ENCODE measurements at places on chromosomes 12 and 14. TPM values are rescaled to one million over a fixed set of nuclear protein-coding genes. Genes with fewer than 3 reads are reported as not detected.

BICD1 gene
- 12.8 TPM for total RNA-seq

CCDC196 gene
- not detected for total RNA-seq

OAS3 gene
- total RNA-seq, result 6.5 TPM

CLEC4D gene
- not detected for total RNA-seq

CCDC197 gene
- not detected for total RNA-seq

TMCC3 gene
- total RNA-seq, result 4.8 TPM

SLC25A21 gene
- 0.38 TPM for total RNA-seq

SVOP gene
- not detected for total RNA-seq

CEP290 gene
- 2.8 TPM for total RNA-seq

FAM181A gene
- total RNA-seq, result not detected

IL22 gene
- total RNA-seq, result not detected

PAH gene
- total RNA-seq, result not detected

GYS2 gene
- total RNA-seq, result not detected

PPP1CC gene
- 112 TPM for total RNA-seq

CERS5 gene
- total RNA-seq, result 25.8 TPM

ANKRD33 gene
- total RNA-seq, result 0.26 TPM
